A549 treated with Mapracorat at 1 μM for 4 hours (cell line): ENCODE measurements at places on chromosomes 2 and 18. TPM values are rescaled to one million over a fixed set of nuclear protein-coding genes. Genes with fewer than 3 reads are reported as not detected.

Gene SERPINB8
- total RNA-seq, result 8.2 to 13.2 TPM (median 10.5 TPM) in 5 replicates

Gene ADAM23
- 8.4 to 10.2 TPM (median 9.2 TPM) in 5 replicates for total RNA-seq

Gene CNGA3
- 0.06 TPM in 1 of 5 replicates, not detected in the others for total RNA-seq

Gene L3MBTL4
- total RNA-seq, result not detected in 5 replicates
